Brain pericyte (primary cell): ENCODE measurements at places on chromosomes 11 and 22.
A peak's percentile ranks its signal among the peaks of the same experiment; 100 is the strongest.

DNA sequence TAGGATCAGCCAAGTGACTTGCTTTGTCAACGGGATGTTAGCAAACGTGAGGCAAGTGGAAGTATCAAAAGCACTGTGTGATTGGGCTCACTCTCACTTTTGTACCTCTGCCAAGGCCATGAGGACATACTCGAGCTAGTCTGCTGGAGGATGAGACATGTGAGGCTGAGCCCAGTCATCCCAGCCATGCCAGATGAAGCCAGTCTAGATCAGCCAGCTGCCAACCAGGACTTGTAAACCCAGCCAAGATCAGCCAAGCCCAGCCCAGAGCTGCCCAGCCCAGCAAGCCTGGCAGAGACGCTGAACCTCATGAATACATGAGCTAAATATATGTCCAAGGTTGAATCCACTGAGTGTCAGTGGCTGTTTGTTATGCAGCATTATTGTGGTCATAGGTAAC is 369.7 kb downstream of the MN1 start:
- no peak for DNase-seq

DNA sequence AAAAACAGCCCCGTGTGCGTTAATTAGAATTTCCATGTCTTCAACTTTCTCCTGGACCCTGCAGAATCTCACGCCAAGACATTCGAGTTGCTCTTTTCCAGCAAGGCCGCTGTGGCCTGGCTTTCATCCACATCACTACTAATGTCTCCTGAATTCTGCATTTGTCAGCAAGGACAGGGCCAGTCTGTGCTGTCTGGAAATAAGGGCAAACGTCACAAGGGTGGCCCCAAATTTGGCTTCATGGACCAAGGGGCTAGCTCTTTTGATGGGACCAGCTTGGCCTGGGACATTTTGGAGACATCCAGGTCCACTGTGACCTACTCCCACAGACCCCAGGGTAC is 33.4 kb downstream of the KCNQ1OT1 start:
- no peak for DNase-seq

GRCh38 chr11:46391578-46392420 is at the start of gene CHRM4:
Gene CHRM4 (minus strand): TSS chr11:46391776. CDS start chr11:46386557, 5,219 bp downstream.
- no peak for DNase-seq

DNA sequence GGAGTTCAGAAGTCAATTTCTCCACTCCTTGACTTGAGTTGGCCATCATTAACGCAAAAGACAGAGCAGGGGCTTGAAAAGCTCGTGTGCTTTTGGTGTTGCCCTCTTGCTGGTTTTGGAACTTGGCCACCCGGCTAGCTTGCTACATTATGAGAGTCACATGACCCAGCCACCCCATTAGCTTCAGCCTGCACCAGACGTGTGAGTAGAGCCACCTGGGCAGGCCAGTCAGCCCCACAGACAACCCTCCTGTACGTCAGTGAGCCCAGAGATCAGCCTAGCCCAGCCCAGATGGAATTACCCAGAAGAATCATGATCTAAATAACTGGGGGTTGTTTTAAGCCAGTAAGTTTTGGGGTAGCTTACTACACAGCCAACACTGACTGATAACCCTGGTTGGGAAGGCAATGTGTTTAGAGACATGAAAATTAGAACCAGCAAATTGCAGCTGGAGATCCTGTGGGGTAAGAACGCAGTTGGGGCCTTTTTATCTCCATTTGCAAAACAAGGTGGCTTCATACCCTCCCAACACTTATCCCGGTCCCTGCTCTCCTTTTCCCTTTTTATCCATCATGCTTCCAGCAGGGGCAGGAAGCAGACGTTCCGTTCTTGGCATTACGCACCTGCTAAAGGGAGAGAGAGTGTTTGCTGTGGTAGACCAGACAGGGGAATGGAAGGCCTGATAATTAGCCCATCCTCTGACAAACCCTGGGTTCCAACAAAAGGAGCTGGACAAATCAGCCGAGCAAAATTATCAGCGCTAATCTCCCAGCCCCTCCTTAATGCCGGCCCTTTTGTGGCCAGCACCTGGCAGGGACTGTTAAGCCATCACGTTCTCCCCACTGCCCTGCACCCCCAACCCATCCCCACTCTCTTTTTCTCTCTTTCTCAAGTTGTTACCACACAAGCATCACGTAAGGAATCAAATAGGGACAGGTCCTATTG is 548.7 kb upstream of the CADM1 start:
- DNase-seq: no peak

- no peak for DNase-seq
Measured at GRCh38 chr11:12731841-12732336, 57.7 kb downstream of the TEAD1 start.

- no peak for DNase-seq
Measured at GRCh38 chr11:61334434-61335354, 1.7 kb downstream of the TKFC start.

GRCh38 chr11:15888556-15889345 is 467.6 kb downstream of the SOX6 start:
- no peak for DNase-seq

DNA sequence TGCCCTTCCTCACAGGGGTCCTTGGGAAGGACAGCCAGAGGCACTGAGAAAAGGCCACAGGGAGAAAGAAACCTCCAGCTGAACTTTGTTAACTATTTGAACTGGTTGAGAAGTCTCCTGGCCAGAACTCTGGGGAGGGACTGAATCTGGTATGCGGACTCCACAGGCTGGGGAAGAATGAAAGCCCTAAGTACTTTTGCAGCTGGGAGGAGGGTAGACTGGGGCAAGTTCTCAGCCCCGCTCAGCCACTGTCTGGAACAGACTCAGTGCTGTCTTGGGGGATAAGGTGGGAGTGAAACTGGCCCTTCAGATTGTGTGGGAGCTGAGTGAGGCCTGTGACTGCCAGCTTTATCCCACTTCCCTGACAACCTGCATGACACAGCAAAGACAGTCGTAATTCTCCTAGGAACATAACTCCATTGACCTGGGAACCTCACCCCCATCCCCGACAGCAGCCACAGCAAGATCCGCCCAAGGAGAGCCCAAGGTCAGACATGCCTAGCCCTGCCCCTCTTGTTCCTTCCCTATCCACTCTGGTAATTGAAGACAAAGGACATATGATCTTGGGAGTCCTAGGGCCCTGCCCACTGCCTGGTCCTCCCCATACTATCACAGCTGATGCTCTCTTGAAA is 475.1 kb upstream of the CNTN5 start:
- no peak for DNase-seq

DNA sequence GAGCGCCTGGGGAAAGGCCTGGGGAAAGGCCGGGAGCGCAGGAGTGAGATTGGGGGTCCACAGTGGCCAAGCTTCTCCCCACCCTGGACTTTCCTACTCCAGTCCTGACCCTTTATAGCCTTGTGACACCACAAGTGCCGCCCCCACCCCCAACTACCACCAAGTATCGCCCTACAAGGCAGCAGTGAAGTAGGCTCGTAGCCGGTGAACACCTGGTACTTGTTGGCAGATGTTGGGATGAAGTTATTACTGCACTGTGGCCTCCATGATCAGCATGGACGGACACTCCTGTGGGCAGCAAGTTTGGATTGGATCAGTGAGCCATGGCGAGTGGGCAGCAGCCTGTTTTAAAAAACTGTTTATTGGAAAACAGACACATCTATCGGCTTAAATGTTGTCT is 45.0 kb downstream of the EIF3F start:
- no peak for DNase-seq

DNA sequence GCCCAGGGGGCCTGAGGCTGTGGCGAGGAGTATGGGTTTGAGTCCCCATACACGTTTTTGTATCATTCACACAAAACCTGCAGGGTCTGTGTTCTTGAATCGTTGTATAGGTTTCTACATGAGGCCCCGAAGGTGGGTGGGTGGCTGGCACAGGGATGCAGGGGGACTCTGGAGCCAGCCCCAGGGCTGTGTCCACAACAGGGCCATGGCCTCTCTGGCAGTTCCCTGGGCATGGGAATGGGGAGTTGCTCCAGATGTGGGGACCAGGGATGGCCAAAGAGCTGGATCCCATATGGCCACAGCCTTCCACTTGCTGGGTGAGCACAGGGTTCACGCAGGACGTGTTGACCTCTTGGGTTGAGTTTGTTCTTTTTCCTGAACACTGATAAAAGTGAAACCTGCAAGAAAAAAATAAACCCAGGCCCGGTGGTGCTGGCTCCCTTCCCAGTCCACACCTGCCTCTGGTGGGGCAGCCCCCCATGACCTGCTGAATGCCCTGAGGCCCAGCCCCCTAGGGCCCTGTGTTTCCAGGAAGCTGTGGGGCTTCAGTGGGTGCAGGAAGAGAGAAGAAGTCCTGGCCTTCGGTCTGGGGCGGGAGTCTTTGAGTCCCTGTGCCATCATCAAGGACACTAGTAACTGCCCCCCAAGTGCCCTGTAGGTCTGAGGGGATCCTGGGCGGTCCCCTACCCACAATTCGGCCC is 16.1 kb downstream of the MYRF start:
- DNase-seq: no peak

GRCh38 chr11:74520927-74521665 is 27.6 kb upstream of the LIPT2 start:
- DNase-seq: no peak

- DNase-seq: no peak
Measured at GRCh38 chr22:45867118-45867905, 109.7 kb downstream of the WNT7B start.

- no peak for DNase-seq
Measured at GRCh38 chr22:43199541-43199940, 12.6 kb upstream of the TTLL12 start.

GRCh38 chr11:61499816-61500491 is 8.6 kb upstream of the LRRC10B start:
- DNase-seq: no peak

GRCh38 chr11:107592813-107593212 is 1.9 kb downstream of the ELMOD1 start:
- no peak for DNase-seq

- DNase-seq: no peak
Measured at GRCh38 chr11:105738251-105738650, 128.4 kb downstream of the GRIA4 start.

GRCh38 chr11:87193756-87194470 is 156.2 kb downstream of the TMEM135 start:
- no peak for DNase-seq

DNA sequence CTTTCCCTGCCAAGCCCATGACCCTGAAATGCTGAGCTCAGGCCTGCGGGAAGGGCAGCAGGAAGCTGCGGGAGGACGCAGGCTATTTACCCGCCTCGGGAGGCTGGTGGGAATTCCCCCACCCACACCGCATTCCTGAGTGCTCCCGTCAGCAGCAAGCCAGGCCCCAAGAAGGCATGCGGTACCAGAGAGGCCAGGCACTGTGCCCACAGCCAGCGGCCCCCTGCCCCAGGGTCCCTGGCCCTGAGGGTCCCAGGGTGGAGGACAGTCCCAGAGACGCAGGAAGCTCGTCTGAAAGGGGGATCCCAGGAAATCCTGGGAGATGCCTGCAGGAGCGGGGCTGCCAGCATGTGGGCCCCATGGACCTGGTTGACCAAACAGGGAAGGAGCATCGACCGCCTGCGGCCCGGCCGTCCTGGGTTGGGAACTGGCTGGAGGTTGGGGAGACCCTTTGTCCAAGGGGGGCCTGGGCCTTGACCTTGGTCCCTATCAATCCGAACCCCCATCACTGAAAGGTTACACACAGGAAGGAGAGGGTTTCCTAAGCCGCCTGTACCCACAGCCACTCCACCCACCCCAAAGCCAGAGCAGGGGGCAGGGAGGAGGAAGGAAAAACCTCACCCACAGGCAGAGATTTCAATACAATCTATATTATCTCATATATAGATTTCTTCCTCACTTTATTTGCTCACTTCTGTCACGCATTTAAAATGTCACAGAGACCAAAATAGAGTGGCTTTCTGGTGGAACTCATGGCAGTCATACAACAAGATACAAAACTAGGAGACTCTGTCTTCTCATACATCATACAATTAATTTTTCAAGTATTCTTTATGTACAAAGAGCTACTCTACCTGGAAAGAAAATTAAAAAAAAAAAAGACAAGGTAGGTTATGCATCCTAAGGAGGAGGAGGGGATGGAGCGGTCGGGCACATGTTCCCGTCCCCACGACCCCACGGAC is 17.1 kb downstream of the MAFF start:
- peak; percentile 69 for DNase-seq

DNA sequence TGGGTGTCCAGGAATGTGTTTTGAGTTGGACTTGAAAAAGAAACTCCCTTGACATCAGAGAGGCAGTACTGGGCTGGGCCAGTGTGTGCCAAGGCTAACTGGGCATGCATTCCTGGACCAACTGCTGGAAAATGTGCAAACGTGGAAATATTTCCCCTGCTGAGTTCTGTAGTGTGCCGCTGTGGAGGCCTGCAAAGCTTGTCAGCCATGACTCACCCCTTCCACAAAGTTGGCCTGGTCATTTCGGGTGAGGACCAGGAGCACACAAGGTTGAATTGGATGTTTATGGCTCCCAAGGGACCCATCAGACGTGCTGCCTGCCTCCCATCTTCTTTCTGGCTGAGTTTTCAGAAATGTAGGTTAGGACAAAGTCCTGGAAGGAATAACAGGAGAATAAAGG is 513.1 kb downstream of the MIAT start:
- peak; percentile 71 for DNase-seq

DNA sequence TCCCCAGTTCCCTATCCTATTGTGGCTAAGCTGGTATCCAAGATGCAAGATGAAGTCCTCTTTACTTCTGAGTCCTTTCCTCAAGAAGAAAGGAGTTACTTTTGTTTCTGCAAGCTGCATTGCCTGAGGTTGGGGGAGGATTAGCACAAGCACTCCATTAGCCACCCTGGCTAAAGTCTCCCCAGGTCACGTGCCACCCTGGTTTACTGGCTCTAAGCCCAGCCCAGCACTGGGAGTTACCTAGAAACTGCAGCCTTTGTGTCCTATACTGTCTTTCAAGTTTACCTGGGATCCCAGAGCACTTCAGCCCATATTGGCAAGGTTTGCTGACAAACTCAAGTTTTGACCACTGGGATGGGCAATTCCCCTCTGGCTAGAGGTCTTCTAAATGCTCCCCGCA is 78.4 kb upstream of the DBX1 start:
- DNase-seq: no peak

DNA sequence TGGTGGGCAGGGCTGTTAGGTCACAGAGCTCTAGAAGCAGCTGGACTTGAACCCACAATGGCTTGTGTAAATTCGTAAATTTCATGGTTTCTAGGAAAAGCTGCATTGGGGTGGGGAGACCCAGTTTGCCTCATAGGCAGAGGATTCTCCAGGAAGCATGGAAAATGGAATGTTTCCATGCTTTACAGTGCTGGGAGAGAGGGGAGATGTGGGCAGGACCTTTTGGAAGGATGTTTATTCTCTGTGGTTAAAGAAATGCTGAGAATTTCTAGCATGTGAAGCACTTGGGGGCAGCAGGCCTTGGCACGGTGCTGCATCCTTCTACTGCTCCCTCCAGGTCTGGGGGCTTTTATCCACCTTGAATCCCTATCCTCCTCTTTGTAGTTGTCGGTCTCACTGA is 46.3 kb downstream of the TRAF6 start:
- no peak for DNase-seq

DNA sequence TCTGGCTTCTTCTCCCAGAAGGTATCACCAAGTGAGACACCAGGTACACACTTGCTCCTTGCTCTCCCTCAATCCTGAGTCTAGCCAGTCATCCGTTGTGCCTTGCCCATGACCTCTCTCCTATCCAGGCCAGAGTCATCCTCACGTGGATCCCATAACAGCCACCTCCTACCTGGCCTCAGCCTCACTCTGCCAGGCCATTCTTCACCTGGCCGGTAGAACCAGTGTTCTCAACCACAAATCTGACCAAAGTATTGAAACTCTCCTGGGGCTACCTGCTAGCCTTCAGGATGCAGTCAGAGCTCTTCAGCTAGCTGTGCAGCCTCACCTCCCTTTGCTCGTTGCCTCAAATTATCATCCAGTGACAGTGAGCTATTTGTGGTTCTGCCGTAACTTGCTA is 37.7 kb downstream of the CHRDL2 start:
- no peak for DNase-seq

GRCh38 chr11:94939346-94939745 is 34.0 kb downstream of the CWC15 start:
- DNase-seq: no peak
